Osteocyte (in vitro differentiated cells): ENCODE measurements at places on chromosomes 11 and 22. TPM values are rescaled to one million over a fixed set of nuclear protein-coding genes. Genes with fewer than 3 reads are reported as not detected.

GRCh38 chr11:121670266-121670665 is 217.5 kb upstream of the SORL1-AS1 start:
- no peak overlapping the region for H3K4me3 ChIP-seq
- no peak for DNase-seq
- H3K4me1 ChIP-seq = peaks cover 2% of the 10 kb centered on the region
- no peaks in the 10 kb centered on the region for H3K36me3 ChIP-seq

CALCA gene
- not detected in 2 replicates for total RNA-seq

NXPE1 gene
- not detected in 2 replicates for total RNA-seq

CLP1 gene
- total RNA-seq = 12.6 and 14.4 TPM in 2 replicates

DNA sequence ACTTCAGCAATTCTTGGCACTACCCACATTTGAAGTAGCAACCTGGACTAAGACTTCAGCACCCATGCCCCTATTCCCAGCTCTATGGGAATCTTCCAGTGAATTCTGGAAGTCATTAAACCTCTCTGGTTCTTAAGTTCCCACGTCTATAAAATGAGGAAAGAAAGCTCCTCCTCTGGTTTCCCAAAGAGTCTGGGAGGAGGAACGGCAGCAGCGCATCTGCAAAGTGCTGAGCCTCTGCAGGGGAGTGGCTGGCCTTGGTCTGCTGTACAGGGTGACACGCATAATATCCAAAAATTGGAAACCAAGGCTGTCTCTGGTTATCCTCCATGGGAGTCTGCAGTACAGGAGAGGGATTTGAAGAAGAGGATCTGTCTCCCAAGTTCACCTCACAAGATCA is 73.6 kb upstream of the TP53I11 start:
- peaks cover 36% of the 10 kb centered on the region for H3K4me1 ChIP-seq
- no peak overlapping the region for H3K27ac ChIP-seq

GRCh38 chr22:48520884-48521588 is 1306.6 kb downstream of the BRD1 start:
- H3K4me3 ChIP-seq = no peak overlapping the region
- H3K27me3 ChIP-seq = no peaks in the 10 kb centered on the region
- no peaks in the 10 kb centered on the region for H3K4me1 ChIP-seq
- H3K27ac ChIP-seq = no peak overlapping the region
- no peak for DNase-seq

- H3K4me3 ChIP-seq = no peak overlapping the region
- peak overlapping the region; percentile 63 for H3K27ac ChIP-seq
- DNase-seq = no peak
- H3K27me3 ChIP-seq = no peaks in the 10 kb centered on the region
- H3K36me3 ChIP-seq = peaks cover 13% of the 10 kb centered on the region
Observed at GRCh38 chr11:96299155-96299888, 43.7 kb downstream of the MAML2 start.
